ENCODE measurements at places on chromosomes 3 and 15.

DNA sequence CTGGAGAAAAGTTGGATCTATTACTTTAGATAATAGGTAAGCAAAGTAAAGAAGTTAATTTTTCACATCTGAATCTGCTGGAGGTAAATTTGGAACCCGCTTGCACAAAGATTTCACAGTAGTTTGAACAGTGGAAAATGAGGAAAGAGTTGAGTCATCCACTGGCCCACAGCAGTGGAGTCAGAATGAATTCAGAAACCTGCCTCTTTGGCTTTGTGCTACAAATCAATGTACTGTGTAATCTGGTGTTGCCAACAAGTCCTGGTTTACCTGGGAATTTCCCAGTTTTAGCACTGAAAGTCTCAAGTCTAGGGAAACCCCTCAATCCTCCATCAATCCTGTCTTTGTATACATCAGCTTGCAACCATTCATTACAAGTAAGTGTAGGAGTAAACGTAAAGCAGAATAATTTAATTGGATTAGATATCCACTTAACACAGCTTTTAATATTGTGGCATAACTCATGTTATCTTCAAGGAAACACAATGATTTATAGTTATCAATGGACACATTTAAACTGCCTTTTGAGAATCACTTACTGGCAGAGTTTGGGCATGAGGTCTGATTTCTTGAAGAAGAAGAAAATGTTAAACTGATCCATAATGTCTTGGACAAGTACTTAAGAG, 100.6 kb downstream of the DCLK3 start:
- no peak overlapping the region for H3K27ac ChIP-seq
- no peaks in the 10 kb centered on the region for H3K27me3 ChIP-seq
- no peak overlapping the region for H3K4me3 ChIP-seq
- H3K36me3 ChIP-seq, result no peaks in the 10 kb centered on the region
- no peak for DNase-seq

GRCh38 chr3:54192026-54192425, 69.7 kb downstream of the CACNA2D3 start:
- no peak for DNase-seq
- H3K27ac ChIP-seq, result no peak overlapping the region
- no peak overlapping the region for H3K4me3 ChIP-seq
- no peaks in the 10 kb centered on the region for H3K36me3 ChIP-seq
- H3K27me3 ChIP-seq, result no peaks in the 10 kb centered on the region

GRCh38 chr3:499001-499761, 302.6 kb downstream of the CHL1 start:
- H3K36me3 ChIP-seq, result no peaks in the 10 kb centered on the region
- DNase-seq, result no peak
- H3K4me3 ChIP-seq, result no peak overlapping the region
- H3K27me3 ChIP-seq, result no peaks in the 10 kb centered on the region
- no peak overlapping the region for H3K27ac ChIP-seq

DNA sequence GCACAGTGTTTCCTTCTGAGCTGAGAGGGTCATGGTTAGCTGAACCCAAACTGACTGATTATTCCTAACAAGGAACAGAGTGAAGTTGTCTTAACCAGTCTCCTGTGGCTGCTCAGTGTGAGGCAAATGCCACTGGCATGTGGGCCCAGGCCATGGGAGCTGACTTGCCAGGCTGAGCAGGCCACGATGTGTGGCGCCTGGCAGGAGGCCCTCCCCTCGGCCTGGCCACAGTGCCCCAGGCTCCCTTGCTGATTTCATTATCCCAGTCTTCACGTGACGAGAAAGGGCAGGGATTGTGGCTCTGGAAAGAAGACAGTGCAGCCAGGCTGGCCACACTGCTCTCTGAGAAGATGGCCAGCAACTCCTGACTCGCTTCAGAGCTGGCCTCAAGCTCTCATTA, 58.8 kb downstream of the SLCO2A1 start:
- H3K36me3 ChIP-seq, result no peaks in the 10 kb centered on the region
- no peak for DNase-seq
- no peaks in the 10 kb centered on the region for H3K4me1 ChIP-seq

GRCh38 chr3:109985943-109986555, 648.7 kb upstream of the DPPA4 start:
- no peaks in the 10 kb centered on the region for H3K4me1 ChIP-seq
- H3K4me3 ChIP-seq, result no peak overlapping the region
- no peaks in the 10 kb centered on the region for H3K36me3 ChIP-seq

DNA sequence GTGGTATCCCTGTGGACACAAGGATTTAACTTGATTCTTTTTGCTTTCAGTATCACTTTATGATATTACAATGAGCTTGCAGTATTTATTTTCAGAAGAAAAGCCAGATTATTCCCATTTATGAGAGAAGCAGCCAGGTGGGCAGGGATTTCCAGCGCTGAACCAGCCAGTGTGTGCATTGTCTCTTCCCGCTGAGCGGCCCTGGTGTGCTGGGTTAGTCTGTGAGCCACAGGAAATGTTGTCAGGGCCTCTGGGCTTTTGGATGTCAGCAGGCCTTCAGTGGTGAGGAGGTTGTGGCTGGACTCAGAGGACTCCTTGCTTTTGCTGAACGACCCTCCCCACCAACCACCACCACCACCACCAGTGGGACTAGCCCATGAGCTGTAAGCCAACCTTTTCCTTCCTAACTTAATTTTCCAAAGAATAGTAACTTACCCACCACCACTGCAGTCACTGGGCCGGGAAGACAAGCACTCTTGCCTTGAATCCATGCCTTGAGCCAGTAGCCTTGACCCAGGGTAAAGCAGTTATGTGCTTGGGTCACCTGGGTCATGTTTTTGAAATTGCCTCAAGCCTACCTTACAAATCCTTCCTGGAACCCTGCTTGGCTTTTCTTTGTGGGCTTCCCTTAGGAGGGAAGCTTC, 33.1 kb downstream of the FLNB start:
- H3K36me3 ChIP-seq, result no peaks in the 10 kb centered on the region
- no peak for DNase-seq
- peak overlapping the region; percentile 25 for H3K27ac ChIP-seq
- no peaks in the 10 kb centered on the region for H3K4me1 ChIP-seq
- H3K27me3 ChIP-seq, result no peaks in the 10 kb centered on the region

DNA sequence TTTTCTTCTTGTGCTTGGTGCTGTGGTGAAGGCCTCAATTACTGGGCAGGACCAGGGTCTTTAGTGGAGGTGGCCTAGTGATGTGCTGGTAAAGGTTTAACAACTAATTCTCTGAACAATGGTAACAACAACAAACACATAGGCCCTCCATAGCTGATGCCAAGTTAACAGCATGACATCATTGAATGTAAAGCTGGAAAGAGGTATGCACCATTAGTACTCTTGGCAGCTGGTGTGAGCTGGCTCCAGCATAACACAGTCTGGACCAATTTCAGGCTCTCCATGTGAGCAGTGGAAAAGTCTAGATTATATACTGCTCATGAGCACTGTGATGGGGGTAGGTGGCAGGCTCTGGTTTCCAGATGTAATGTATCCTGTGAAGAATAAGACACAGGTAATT, 61.8 kb downstream of the SLC7A14 start:
- H3K36me3 ChIP-seq, result no peaks in the 10 kb centered on the region
- no peak overlapping the region for H3K27ac ChIP-seq
- H3K27me3 ChIP-seq, result no peaks in the 10 kb centered on the region
- H3K4me1 ChIP-seq, result no peaks in the 10 kb centered on the region
- DNase-seq, result no peak

GRCh38 chr15:42133886-42134502, 22.4 kb downstream of the PLA2G4F start:
- DNase-seq, result peak; percentile 36
- H3K36me3 ChIP-seq, result no peaks in the 10 kb centered on the region
- no peaks in the 10 kb centered on the region for H3K4me1 ChIP-seq

DNA sequence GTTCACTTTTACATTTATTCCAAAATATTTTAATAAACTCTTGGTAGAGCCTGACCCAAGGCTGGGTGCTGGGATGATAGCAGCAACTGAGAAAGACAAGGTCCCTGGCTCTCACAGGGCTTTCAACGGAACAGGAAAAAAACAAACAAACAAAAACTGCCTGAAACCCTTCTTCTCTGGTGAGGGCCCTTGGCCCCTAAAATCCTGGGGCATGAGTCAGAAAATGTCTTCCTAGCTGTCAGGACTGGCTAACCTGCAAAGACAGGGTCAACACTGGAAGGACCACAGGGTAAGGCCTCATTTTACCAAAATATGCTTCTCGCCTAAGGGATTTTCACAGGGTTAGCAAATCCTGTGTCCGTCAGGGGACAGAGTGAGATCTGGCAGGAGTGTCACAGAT, 45.7 kb upstream of the WNT5A start:
- no peak overlapping the region for H3K4me3 ChIP-seq
- no peaks in the 10 kb centered on the region for H3K36me3 ChIP-seq
- no peaks in the 10 kb centered on the region for H3K4me1 ChIP-seq
- no peaks in the 10 kb centered on the region for H3K27me3 ChIP-seq

- no peak overlapping the region for H3K4me3 ChIP-seq
- H3K27ac ChIP-seq, result no peak overlapping the region
- no peaks in the 10 kb centered on the region for H3K27me3 ChIP-seq
- H3K4me1 ChIP-seq, result peaks cover 19% of the 10 kb centered on the region
Measured at GRCh38 chr3:72340476-72341379, 507.5 kb downstream of the SHQ1 start.

- no peaks in the 10 kb centered on the region for H3K4me1 ChIP-seq
- no peak for DNase-seq
- H3K4me3 ChIP-seq, result no peak overlapping the region
Measured at GRCh38 chr3:63092515-63092914, 185.6 kb upstream of the SYNPR start.

- DNase-seq, result no peak
- no peak overlapping the region for H3K27ac ChIP-seq
- no peaks in the 10 kb centered on the region for H3K27me3 ChIP-seq
Measured at GRCh38 chr3:36312351-36312750, 68.0 kb upstream of the STAC start.

GRCh38 chr15:52558196-52558595, 10.6 kb downstream of the ARPP19 start:
- H3K36me3 ChIP-seq, result peaks cover 11% of the 10 kb centered on the region
- DNase-seq, result no peak
- peaks cover 46% of the 10 kb centered on the region for H3K4me1 ChIP-seq
- H3K27ac ChIP-seq, result no peak overlapping the region
- H3K27me3 ChIP-seq, result no peaks in the 10 kb centered on the region

- H3K36me3 ChIP-seq, result no peaks in the 10 kb centered on the region
- H3K4me1 ChIP-seq, result no peaks in the 10 kb centered on the region
- H3K27ac ChIP-seq, result no peak overlapping the region
- H3K27me3 ChIP-seq, result no peaks in the 10 kb centered on the region
Measured at GRCh38 chr3:158722108-158722507, 10.1 kb downstream of the RARRES1 start.

- H3K4me3 ChIP-seq, result no peak overlapping the region
- no peak for DNase-seq
- H3K36me3 ChIP-seq, result no peaks in the 10 kb centered on the region
Measured at GRCh38 chr3:117628823-117629291, 919.3 kb downstream of the TUSC7 start.

DNA sequence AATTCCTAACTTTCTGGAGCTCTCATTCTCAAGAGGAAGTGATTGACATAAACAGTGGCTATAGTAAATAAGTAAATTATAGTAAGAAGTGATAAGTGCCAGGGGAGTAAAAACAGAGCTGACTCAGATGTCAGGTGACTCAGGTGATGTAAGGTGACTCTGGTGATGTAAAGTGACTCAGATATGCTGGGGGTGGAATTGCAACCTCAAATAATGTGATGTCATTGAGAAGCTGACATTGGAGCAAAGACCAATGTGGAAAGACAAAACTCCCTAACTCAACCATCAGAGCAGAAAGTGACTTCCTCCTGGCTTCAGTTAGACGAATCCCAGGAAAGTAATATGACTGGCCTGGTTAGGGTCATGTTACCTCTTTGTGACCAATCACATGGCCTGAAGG, 144.2 kb upstream of the SNTN start:
- no peak overlapping the region for H3K27ac ChIP-seq
- H3K27me3 ChIP-seq, result no peaks in the 10 kb centered on the region
- H3K4me1 ChIP-seq, result no peaks in the 10 kb centered on the region
- no peaks in the 10 kb centered on the region for H3K36me3 ChIP-seq

GRCh38 chr15:84991014-84991712, 9.5 kb downstream of the PDE8A start:
- no peaks in the 10 kb centered on the region for H3K27me3 ChIP-seq
- no peak overlapping the region for H3K27ac ChIP-seq
- H3K4me3 ChIP-seq, result no peak overlapping the region
- no peaks in the 10 kb centered on the region for H3K36me3 ChIP-seq

DNA sequence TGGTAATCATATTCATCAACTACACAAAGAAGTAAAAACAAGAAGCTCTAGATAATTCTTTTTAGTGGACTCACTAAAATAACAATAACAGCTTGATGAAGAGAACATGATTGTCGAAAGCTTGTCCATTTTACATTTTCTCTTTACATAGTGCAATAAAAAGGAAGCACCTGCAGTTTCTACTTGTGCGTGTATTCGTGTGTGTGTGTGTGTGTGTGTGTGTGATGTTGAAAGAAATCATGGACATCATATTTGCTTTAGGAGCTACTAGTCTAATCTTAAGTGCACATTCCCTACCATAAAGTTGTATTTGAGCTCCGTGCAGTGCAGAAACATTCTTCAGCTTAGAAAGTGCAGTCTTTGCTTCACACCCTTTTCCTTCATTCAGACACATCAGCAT, 288.8 kb downstream of the ZBTB20 start:
- H3K4me3 ChIP-seq, result no peak overlapping the region
- no peaks in the 10 kb centered on the region for H3K4me1 ChIP-seq
- no peaks in the 10 kb centered on the region for H3K27me3 ChIP-seq
- no peak for DNase-seq
- no peak overlapping the region for H3K27ac ChIP-seq

DNA sequence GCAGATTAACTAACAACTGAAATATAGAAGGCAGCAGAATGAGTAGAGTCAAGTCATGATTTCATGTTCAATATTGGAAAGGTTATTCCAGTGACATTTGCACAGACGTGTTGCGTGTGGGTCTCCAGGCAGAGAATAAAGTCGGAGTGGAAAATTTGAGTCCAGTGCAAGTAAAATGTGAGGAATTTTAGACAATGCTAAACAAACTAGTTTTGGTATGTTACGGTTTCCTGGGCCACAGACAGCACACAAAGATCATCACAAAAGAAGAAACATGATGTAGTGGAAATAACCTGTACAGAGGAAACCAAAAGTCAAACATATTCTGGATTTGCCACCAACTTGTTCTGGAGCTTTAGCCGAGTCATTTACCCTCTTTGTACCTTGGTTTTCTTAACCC, 367 bp downstream of the OR4F6 start:
- no peaks in the 10 kb centered on the region for H3K27me3 ChIP-seq
- H3K36me3 ChIP-seq, result no peaks in the 10 kb centered on the region
- no peaks in the 10 kb centered on the region for H3K4me1 ChIP-seq

- H3K4me1 ChIP-seq, result no peaks in the 10 kb centered on the region
- H3K4me3 ChIP-seq, result no peak overlapping the region
- no peaks in the 10 kb centered on the region for H3K36me3 ChIP-seq
- H3K27ac ChIP-seq, result no peak overlapping the region
Measured at GRCh38 chr3:124562769-124563168, 167.5 kb upstream of the UMPS start.

Measured in right atrium auricular region (tissue), 2 donors.